H1 (cell line): ENCODE measurements at places on chromosomes 3 and 15. TPM values are rescaled to one million over a fixed set of nuclear protein-coding genes. Genes with fewer than 3 reads are reported as not detected.

- no peak for DNase-seq
Measured at GRCh38 chr3:50177346-50177745, 14.1 kb upstream of the GNAT1 start.

DNA sequence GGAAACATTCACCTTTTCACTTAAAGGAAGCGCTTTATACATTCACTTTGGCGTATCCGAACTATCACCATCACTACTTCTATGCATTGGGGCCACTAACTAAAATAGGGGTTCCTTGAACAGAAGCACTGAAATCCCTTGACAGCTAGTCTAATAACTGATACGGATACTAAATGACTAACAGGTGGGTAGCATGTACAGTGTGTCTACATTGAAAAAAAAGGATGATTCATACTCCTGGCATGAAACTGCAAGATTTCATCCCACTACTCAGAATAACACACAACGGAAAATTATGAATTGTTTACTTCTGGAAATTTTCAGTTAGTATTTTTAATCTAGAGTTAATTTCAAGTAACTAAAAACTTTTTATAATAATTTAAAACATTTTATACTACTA lies 96.7 kb downstream of the SMARCC1 start:
- DNase-seq: no peak

- DNase-seq: no peak
Measured at GRCh38 chr3:172814738-172815137, 64.2 kb downstream of the ECT2 start.

GRCh38 chr3:4629095-4630007 lies 136.2 kb downstream of the ITPR1 start:
- no peak for DNase-seq

DNA sequence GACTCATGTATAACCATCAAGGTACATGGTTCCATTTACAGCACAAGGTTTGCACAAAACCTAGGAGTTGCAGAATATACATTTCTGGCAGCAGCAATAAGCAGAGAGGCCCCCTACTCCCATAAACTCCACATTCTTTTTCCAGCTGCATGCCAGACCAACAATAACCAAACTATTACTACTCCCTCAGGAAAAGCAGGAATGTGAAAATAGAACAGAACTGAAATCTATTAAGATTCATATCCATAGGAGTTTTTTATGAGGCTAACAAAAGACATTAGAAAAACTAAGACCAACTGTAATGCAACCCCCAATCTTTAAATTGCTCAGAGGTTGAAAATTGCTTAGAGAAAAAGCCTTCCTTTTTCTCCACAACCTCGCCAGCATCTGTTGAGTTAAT lies 27.6 kb upstream of the TOP2B start:
- DNase-seq: no peak

ZNF501 gene
- total RNA-seq: 5.3 and 6.4 TPM in 2 replicates

PIERCE2 gene
- 1.4 and 2.7 TPM in 2 replicates for total RNA-seq

CFAP100 gene
- total RNA-seq: not detected in 2 replicates
